Stimulated activated CD8-positive, alpha-beta memory T cell treated with anti-CD3 and anti-CD28 coated beads, Interleukin-15, amount 100 ng/mL, for 1 hour (primary cell): ENCODE measurements at places on chromosomes 2 and 18.

DNA sequence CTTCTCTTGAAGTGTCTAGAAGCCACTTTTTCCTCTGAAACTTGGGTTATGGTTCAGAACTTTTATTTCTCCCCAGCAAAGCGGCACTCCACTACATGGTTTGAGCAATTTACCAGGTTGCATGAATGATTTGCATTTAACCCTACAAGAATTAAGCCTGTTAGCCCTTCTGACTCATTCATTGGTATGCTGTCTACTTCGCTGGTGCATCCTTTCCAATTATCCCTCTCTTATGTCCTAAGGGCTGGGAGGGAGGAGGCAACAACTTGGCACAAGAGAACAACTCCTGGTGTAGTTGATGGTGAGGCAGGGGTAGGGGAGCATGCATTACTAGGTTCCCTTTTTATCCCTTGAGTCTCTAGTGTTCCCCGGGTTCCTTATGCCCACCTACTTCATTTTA is 293.4 kb upstream of the MEX3C start:
- no peak for DNase-seq

GRCh38 chr2:144541396-144541795 is 21.5 kb upstream of the ZEB2 start:
- no peak for DNase-seq

GRCh38 chr18:48944634-48945033 is 6.1 kb downstream of the SMAD7 start:
- DNase-seq = no peak

DNA sequence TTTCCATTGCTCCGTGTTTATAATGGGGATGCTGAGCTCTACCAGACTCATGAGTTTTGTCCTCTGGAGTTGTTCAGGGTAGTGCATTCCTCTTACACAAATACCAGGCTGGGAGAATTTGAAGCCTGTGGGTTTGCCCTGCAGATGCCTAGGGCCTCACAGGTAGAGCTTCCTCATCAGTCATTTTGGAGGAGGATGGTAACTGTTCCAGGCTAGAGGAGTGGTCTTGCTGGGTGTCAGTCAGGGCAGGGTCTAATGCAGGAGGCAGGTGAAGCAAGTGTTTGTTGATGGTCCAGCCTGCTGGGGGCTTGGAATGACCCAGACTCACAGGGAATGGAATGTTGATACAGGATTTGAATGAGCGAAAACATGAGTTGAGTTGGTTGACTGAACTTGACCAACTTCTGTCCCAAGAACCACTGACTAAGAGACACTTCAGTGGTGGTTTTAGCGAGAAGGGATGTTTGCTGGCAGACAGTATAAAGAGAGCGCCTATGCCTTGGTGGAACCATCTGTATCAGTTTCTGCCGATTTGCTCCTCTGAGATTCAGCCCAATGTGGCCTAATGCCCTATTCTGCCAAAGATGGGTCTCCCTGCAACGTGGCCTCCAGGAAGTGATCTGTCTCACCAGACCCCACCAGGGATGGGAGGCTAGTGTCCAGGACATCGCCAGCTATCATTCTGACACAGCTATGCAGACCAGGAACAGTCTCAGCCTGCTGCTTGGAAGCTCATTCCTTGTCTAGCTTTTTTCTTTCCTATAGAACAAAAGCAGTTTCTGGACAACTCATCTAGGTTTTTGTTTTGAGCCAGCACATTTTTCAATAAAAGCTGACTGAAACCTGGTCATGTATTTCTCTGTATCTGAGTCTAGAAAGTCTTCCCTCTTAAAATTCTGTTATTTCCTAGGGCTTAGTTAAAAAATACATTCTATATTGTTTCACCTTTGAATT is 9.3 kb downstream of the IL1R2 start:
- DNase-seq = no peak

GRCh38 chr2:161223139-161223732 is 63.0 kb downstream of the TANK start:
- DNase-seq = no peak

DNA sequence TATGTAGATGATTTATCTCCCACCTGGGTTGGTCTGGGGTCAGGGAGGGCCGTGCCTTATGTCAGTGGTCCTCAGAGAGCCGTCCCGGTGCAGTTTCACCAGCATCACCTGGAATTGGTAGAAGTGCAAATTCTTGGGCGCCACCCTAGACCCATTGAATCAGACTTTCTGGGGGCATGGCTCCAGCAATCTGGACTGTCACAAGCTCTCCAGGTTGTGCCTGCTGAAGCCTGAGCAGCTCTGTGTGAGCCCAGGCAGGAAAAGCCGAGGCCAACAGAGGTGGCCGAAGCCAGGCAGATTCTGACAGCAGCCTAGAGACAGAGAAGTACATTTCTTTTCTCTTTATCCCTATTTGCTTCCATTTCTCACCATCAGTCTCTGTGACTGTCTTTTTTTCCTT is 98.4 kb upstream of the SEC11C start:
- no peak for DNase-seq

DNA sequence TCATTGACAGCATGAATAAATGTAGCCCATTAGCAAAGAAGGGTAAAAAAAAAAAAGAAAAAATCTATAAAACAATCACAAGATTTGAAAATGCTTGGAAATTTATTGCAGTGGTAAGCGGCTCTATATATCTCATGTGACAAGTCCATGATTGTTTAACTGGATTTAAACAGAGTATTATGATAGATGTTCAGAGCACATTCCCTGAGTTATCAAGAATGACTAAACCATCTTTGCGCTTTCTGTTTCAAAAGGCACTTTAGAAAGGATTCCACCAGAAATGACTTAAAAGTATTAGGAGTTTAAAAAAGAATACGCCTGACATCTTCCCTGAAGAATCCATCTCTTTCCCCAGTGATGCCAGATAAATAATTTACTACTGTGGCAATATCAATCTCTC is 409.5 kb upstream of the UBE2E3 start:
- no peak for DNase-seq

DNA sequence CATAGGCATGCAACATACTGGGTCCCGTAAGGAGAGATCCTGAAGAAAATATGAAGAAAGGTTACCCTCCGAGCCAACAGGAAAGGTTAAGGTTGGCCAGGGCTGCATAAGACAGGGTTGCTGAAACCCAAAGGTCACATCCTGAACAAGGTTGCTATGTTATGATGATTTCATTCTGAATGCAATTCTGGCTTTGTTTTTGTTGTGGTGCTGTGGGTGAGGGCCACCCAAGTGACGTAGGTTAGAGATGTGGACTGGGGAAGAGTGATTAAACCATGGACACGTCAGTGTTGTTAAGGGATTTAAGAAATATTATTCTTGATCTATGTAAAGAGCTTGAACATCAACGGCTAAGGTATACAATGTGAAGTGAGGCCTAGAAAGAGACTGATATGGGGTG is 60.0 kb downstream of the ZEB2 start:
- DNase-seq = no peak

DNA sequence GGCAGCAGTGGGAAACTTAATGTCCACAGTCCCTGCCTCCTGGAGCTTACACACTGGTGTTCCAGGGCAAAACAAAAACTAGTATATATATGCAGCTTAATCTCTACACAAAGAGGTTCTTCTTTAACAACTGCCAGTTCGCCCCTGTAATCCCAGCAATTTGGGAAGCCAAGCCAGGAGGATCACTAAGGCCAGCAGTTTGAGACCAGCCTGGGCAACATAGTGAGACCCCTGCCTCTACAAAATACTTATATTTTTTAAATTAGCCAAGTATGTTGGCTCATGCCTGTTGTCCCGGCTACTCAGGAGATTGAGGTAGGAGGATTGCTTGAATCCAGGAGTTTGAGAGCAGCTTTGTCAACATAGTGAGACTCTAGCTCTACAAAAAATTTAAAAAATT is 17.2 kb upstream of the NEDD4L start:
- DNase-seq = no peak

- DNase-seq = no peak
These were observed 60.5 kb downstream of the GTF3C3 start for GRCh38 chr2:196739031-196739430.

GRCh38 chr2:28869494-28870145 is 489 bp downstream of the TRMT61B start:
- no peak for DNase-seq
